IPS DF 6.9 (cell line): ENCODE measurements at places on chromosomes 1 and 21.

GRCh38 chr1:31548534-31548906 lies 27.8 kb upstream of the TINAGL1 start:
- DNase-seq: no peak

GRCh38 chr1:236524142-236524894 lies 536 bp downstream of the LGALS8 start:
- DNase-seq: no peak

- no peak for DNase-seq
These were observed 3934.3 kb downstream of the SRGAP2C start for GRCh38 chr1:125119024-125119441.

GRCh38 chr1:206723805-206724472 lies 39.2 kb downstream of the MAPKAPK2 start:
- no peak for DNase-seq

- no peak for DNase-seq
These were observed 481.6 kb downstream of the PLPP3 start for GRCh38 chr1:56097713-56098112.

DNA sequence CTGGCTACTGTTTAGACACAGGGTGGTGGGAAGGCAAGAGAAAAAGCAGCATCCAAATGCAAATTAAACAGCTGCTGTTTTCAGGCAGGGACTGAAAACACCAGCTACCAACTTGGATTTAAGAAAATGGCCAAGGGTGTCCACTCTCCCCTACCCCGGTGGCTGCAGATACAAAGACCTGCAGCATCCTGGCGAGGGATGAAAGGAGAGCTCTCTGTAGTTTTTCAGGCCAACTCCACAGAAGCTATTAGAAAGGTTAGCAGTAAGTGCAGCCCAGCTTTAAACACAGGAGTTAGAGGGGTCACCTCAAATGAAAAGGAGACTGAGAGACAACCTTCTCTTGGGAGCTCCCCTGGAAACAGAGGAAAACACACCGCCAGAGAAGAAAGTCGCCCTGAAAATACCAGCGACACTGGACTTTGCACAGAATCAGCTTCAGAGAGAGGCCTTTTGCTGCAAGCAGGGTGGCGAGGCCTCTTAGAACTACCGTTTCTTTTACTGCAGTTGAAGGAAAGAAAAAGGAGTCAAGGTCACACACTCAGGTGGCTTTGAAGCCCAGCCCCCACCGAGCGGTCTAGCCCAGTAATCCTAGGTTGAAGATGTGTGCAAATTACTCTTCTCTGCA lies 74.4 kb upstream of the TIAM1 start:
- DNase-seq: no peak

- no peak for DNase-seq
These were observed 87.3 kb upstream of the TLR5 start for GRCh38 chr1:223230161-223230881.

DNA sequence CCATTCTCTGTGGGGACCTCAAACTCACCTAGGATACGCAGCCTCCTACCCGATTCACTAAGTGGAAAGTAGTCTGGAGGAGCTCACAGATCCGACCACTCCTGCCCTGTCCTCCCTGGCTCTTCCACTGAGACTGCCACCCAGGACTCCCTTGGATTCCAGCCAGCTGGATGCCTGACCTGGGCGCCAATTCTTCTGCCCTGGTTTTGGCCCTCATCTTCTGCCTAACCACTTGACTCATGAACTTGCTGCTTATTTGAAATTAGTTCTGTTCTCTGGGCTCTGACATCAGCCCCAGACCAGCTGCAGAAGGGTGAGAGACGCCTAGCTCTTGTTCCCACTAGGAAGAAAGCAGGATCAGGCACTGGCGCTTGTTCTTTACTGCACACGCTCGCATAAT lies 48.9 kb downstream of the SLC35D1 start:
- no peak for DNase-seq

GRCh38 chr1:18644446-18644845 lies 13.8 kb downstream of the PAX7 start:
- DNase-seq: no peak

DNA sequence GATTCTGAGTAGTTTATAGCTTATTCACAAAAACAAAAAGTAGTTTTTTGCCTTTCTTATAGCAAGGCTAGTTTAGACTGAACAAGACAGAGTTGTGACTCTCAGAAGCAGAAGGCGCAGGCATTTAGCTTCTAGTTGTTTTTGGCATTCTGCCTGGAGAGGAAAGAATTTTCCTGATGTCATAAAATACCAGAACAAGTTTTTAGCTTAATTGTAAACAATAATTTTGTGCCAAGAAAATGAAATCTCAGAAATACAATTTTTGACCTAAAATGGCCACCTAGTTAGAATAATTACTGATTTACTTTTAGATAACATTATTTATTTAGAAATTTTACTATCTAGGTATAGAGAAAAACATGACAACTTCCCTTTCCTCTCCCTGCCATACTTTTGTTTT lies 1.0 kb downstream of the DNAJB4 start:
- no peak for DNase-seq

DNA sequence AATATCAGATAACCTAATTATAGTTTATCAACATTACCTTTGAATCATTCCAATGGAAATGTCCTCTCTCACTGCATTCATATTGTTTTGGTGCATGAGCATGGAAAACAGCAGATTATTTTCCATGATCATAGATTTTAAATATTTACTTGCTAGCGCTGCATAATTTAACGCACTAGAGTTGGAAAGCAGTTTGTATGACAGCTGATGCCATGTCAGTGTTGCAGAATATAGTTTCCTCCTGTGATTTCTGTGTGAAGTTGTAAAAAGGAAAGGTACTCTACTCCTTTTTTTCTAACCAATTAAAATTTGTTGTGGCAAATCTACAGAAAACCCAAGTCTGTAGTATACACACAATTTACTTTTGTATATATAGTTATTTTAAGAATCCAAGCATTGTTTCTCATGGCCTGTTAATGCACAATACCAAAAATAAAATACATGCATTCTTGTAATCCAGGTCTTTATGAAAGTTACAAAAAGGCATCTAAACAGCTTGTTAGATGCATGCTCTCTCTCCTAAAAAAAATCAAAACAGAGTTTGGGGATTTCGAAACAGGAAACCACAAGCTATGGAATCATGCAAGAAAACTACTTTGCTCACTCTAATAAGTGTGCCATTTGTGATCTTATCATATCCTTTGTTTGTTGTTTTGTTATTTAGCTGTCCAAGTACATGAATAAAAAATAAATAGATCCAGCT lies 1.9 kb upstream of the ATG4C start:
- DNase-seq: no peak

GRCh38 chr1:43880604-43881003 lies 53.0 kb upstream of the ARTN start:
- DNase-seq: no peak

DNA sequence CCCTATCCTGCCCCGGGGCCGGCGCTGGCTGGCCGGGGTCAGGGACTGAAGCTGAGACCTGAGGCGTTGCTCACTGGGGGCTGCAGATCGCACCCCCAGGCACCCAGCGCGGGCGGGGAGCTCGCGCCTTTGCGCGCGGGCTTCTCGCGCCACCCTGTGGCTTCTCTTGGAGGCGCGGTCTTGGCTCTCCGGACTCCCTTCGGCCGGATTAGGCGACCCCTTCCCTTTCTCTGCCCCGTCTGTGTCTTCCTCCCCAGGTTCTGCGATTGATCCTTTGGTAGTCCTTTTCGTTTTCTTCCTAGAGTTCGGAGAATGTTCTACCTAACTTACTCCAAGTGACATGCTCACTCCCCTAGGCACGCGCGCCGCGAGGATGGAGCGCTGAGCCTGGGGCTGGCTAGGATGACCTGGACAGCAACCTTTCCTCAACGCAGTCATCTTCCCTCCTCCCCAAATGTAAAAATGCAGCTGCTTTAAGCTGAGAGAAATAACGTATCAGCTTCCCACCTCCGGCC lies 495 bp upstream of the NTRK1 start:
- no peak for DNase-seq
